ENCODE measurements at places on chromosomes 7 and 10. TPM values are rescaled to one million over a fixed set of nuclear protein-coding genes. Genes with fewer than 3 reads are reported as not detected.

Gene PNLIP
- total RNA-seq: 1.5 TPM

Gene DRGX
- 0.15 TPM for total RNA-seq

Gene SPDYE5
- not detected for total RNA-seq

Gene KIF11
- 47.8 TPM for total RNA-seq

DNA sequence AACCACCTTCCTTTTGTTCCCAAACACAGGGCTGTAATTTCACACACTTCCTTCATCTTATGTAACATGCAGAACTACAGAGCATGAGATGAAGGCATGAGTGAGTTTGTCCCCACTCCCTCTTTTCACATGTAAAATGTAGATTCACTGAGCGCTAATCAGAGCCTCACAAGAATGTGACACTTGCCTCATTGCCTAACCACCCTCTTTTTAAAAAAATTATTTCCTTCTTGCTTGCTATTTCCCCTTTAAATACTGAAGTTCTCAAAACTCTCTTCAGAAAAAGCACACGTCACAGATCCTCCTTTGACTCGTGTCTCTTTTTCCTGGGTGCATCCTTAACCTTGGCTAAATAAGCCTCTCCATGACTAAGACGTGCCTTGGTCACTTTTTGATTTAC is 121.2 kb upstream of the TARP start:
- H3K4me1 ChIP-seq: 0 out of 2 replicates have a peak, but pooled peaks cover 2% of the 10 kb centered on the region
- H3K27me3 ChIP-seq: peaks cover 6% of the 10 kb centered on the region
- DNase-seq: no peak
- no peak overlapping the region for H3K4me3 ChIP-seq
- H3K36me3 ChIP-seq: no peaks in the 10 kb centered on the region

DNA sequence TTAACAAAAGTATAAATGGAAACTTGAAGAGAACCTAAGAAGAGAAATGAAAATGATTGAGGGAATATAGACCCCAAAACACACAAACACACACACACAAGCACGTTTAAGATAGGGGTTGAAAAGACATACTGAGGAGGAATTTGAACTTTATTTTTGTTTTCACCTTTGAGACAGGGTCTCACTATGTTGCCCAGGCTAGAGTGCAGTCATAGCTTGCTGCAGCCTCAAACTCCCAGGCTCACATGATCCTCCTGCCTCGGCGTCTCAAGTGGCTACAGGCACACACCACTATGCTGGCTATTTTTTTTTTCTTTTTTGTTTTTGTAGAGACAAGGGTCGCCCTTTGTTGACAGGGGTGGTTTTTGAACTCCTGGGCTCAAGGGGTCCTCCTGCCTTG is 4.0 kb downstream of the BTRC start:
- peaks cover 7% of the 10 kb centered on the region for H3K36me3 ChIP-seq
- DNase-seq: no peak
- no peaks in the 10 kb centered on the region for H3K27me3 ChIP-seq

Data from Panc1 (cell line).